ENCODE measurements at places on chromosomes 2 and 18.

DNA sequence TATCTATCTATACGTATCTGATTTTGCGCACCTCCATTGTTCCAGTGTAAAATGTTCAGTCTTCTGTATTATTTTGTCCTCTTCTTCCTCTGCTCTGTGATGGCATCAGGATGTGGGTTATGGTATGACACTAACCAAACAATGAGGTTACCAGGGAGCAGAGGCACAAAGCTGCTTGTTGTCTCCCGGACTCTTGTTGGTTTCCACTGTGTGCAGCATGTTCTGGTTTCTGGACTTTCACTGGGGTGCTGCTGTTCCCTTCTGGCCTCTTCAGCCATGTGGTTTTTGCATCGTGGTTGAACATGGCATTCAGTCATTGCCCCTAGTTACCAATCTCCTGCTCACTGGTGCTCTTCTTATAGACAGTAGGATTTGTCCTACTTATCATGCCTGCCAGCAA, 665.9 kb downstream of the CBLN2 start:
- DNase-seq = no peak

DNA sequence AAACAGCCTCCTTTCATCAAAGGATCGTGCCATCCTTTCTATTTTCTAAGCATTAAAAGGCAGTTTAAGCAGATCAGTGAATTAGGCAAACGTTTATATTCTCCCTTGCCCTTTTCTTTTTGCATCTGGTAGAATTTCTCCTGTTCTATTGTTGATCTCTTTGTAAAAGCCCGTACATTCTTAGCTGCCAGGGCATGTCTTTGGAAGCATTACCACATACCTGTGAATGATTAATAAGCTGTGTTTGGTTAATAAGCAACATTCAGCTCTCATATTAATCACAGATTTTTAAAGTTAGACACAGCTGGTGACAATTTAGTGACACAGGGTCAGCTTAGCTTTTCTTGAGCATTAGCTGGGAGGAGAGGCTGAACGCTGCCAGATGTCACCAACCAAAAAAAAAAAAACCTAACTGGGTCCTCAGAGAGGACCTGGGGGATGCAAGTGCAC, 33.8 kb upstream of the CYP1B1 start:
- DNase-seq = no peak

DNA sequence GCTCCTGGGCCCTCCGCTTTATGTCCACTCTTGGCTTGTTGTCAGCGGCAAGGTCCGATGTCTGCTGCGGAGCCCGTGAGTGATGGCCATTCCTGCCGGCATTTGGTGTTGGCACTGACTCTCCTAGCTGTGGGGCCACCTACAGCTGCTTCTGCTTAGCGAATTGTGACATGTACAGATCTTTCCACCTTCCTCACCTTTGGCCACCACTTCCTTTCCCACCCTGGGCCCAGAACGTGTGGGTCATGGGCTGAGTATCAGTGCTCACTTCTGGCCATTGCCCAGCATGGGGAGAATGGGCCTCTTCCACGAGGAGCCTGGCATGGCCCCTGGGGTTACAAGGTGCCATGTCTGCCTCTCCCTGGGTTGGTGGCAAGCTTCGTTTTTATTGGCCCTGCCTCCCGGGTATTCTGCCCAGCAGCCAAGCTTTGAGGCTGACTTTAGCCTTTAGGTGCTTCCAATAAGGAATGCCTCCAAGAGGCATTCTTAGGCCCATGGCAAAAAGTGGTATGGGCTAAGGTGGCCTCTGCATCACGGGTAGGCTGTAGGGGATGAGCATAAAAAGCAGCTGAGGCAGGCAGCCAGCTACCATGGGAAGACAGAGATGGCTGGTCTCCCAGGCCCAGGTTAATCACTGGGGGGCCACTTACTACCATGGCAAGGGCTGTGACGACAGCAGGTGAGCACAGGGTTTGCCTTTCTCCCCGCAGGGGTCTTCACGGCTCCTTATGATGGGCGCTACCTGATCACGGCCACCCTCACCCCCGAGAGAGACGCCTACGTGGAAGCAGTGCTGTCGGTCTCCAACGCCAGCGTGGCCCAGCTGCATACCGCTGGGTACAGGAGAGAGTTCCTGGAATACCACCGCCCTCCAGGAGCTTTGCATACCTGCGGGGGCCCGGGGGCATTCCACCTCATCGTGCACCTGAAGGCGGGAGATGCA, 65.8 kb downstream of the EMILIN2 start:
- no peak for DNase-seq

DNA sequence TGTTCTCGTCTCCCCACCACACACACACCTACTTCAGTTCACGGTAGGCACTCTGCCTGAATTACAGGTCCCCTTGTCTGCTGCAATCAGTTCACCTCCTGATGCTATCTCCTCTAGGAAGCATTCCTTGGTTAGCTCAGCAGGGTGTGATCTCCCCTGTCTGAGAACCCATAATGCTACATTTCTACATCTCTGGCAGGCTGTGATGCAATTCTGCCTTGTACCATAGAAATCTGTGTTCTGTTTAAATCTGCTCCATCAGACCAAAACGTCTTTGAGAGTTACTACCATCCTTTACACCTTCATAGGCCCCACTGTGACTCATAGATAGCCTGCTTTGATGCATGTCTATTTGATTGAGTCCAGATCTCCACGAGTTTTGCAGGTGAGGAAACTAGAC, 103.9 kb downstream of the TTC32 start:
- DNase-seq = no peak

GRCh38 chr2:104233591-104233990, 620.3 kb upstream of the POU3F3 start:
- no peak for DNase-seq

- no peak for DNase-seq
Observed at GRCh38 chr2:125004106-125004800, 979.2 kb downstream of the CNTNAP5 start.

- DNase-seq = no peak
Observed at GRCh38 chr2:226077031-226077430, 677.5 kb downstream of the NYAP2 start.

DNA sequence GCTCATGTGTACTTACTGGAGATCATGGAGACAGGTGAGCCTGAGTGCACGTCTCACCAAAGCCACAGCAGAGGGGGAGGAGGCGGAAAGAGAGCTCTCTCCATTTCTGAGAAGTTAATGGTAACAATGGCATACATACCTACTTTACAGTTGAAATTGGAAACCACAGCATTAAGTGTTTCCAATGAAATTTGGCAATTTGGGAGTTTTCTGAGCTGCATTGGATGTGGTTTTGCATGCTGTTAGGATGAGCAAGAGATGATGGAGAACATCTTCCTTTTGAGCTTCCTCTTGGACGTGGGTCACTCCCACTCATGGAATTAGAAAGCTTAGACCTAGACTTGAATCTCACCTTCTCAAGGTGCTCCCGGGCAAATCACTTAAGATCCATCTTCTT, 25.5 kb upstream of the IL37 start:
- no peak for DNase-seq

Data from T-helper 17 cell (primary cell).